ENCODE measurements at places on chromosomes 13 and 19.

DNA sequence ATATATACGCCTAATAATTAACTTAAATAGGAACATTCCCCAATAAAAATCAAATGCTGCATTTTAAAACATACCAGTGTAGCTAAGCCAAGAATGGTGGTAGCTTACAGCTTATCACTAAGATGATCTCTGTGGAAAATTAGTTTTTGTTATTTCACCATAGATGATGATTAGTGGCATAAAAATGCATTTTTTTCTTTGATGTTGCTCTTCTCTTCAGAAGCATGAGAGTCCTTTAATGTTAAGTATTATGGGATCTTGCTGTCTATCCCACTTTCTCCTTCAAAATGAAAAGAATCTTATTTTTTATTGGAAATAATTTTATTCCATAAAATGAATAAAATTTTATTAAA lies 731.0 kb downstream of the SLITRK1 start:
- no peak for DNase-seq

- DNase-seq = no peak
Measured at GRCh38 chr19:8302357-8302691, 5.8 kb downstream of the CD320 start.

GRCh38 chr13:29479716-29480492 lies 115.6 kb downstream of the SLC7A1 start:
- DNase-seq = no peak

GRCh38 chr19:51462681-51463080 lies 4.4 kb upstream of the SIGLEC8 start:
- DNase-seq = no peak

DNA sequence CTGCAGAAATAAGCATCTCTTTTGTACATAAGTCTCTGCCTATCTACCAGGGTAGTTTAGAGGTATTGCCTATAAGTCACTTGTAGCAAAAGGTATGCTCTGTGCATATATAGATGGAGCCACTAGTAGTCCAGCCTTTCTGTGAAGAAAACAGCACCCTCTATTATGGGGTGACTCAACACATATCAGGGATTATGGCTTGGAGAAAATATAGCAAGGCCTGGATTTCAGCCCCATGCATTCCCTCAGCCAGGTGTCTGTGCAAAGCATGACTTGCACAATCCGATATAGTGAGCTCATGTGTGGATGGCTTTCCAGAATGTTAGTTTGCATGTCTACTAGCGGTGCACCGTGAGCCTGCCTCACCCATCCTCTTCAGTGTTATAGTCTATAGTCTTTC lies 13.4 kb upstream of the NALCN start:
- DNase-seq = no peak

GRCh38 chr13:106375085-106375484 lies 160.4 kb downstream of the EFNB2 start:
- DNase-seq = no peak

DNA sequence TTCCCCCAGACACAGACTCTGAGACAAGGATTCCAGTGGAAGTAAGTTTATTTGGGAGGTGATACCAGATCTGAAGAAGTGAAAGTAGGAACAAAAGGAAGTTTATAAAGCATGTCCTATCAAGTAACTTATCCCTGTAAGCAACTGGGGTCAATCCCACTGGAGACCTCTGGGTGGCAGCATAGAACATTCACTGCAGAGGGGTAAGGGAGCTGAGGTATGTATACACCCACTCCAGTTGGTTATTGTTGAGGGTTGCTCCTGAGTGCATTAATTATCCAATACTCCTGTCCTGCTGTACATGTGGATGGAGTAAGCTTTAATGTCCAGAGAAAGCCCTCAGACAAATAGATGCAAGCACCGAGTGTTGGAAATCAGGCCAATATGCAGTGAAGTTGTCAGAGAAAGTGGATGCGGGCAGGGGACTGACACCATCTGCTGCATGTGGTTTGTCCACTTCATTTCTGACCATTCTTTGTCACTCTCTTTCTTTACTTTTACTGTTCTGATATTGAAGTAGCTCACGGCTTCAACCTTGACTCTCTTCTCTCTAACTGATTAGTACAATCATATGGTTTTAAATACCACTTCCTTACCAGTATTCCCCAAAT lies 46.7 kb downstream of the NOTCH3 start:
- DNase-seq = peak; percentile 37

- DNase-seq = no peak
Measured at GRCh38 chr13:24005755-24006281, 108.5 kb upstream of the C1QTNF9B start.

GRCh38 chr13:51158365-51158764 lies 47.3 kb upstream of the C13orf42 start:
- no peak for DNase-seq

DNA sequence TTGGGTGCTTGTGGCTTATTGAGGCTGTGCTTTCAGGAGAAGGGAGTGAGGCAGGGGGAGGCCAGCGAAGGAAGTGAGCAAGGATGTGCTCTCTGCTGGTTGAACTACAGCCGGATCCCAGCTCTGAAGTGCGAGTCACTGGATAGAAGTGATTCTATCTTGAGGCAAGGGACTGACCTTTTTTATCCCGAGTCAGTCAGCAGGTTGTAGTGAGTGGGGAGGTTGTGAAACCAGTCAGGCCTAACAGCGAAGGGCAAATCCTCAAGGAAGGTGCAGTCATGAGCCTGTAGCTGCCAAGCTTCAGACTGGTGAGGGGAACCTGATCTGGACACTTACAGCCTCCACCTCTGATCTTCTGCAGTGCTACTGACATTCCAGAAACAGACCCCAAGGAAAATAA lies 18.6 kb downstream of the SCEL start:
- DNase-seq = no peak

DNA sequence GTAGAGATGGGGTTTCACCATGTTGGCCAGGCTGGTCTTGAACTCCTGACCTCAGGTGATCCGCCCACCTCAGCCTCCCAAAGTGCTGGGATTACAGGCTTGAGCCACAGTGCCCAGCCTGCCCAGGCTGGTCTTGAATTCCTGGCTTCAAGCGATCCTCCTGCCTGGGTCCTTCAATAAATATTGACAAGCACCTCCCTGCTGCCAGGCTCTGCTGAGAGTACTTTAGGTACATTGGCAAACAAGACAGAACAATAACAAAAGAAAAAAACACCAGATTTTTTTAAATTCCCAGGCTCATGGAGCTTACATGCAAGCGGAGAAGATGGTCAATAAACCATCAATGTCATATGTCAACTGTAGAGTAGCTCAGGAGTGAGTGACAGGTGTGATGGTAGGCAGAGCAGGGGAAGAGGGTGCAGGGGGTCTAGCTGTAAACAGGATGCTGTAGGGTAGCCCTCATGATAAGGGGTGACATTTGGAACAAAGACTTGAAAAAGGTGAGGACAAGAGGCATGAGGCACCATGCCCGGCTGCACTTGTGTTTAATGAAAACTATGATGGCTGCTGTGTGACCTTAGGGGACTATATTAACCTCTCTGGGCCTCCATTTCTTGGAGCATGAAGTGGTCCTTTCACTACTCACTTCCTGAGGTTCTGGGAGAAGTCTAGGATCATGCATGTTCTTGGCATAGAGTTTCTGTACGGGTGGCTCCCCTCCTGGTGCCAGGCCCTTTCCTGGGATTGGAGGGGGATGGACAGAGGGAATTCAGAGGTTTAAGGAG lies 19.6 kb downstream of the SULT2B1 start:
- no peak for DNase-seq

DNA sequence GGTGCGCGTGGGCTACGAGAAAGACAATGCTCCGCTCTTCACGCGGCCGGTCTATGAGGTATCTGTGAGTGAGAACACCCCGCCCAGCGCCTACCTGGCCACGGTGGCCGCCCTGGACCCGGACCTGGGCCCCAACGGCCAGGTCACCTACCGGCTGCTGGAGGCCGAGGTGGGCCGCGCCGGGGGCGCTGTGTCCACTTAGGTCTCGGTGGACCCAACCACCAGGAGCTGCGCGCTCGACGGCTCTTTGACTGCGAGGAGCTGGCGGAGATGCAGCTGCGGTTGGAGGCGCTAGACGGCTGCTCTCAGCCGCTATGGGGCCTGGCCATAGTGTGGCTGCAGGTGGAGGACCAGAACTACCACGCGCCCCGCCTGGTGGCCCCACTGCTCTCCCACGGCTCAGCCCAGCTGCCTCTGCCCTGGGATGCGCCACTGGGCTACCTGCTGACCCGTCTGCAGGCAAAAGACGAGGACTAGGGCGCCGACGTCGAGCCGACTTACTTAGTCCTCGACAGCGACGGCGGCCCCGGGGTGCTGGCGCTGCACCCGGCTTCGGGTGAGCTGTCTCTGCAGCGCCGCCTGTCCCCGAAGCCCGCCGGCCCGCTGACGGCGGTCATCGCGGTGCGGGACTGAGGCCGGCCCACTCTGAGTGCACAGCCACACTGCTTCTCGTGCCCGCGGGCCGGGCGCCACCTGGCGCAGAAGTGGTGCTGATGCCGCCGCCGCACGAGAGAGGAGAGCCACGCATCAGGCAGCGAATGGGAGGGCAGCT lies 173.0 kb downstream of the OLFM4 start:
- no peak for DNase-seq

- DNase-seq = no peak
Measured at GRCh38 chr13:46606970-46607369, 54.0 kb downstream of the LRCH1 start.

GRCh38 chr19:48686088-48686487 lies 9.7 kb upstream of the FUT2 start:
- no peak for DNase-seq

DNA sequence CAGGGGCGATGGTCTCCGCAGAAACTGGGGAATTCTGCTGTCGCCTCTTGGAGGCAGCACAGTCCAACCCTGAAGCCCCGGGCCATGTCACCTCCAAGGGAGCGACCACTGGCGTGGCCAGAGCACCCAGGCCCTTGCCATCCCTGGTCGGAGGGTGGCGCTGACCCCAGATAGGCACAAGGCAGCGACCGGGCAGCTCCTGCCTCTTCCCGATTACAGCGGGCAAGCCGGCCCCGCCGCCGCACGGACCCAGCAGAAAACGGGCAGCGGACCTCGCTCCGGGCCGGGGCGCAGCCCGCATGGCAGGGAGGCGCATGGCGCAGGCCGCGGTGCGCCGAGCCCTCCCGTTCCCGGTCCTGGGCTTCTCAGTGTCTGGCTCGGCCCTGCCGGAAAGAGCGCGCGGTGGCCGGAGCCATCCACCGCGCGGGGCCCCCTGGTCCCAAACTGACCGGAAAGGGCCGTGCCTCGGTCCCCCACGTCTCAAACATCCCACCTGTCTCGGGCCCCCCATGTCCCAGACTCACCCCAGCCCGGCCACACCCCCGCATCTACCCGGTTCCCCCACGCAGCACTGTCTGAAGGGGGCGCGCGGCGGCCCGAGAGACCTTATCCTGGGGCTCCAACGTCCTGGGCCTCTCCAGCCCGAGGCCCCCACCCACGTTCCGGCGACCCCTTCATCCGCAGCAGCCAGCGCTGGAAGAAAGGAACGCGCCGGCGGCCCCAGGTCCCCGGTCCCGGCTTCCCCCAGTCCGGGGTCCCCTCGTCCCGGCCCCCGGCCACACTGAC lies 727 bp downstream of the CERS1 start:
- DNase-seq = no peak

DNA sequence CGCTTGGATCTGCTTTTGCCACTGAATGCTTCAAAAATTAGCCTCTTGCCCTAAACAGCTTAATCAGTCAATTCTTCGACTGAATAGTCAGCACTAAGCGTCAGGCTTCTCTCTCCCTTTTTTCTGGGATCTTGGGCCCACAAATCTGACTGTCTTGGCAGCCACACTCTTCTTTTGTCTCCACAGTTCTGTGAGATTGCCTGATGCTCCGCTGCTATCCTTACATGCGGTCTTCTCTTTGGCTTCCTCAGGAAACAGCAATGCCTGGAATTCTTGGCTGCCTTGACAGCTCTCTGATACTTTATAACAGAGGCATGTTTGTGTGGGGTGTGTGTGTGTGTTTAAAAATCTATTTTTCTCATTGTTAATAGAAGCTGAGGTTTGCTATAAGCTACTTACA lies 32.6 kb downstream of the ERCC5 start:
- DNase-seq = no peak

- peak; percentile 24 for DNase-seq
Measured at GRCh38 chr13:114115191-114115671, 17.2 kb downstream of the RASA3 start.

GRCh38 chr19:47456721-47457474 lies 14.8 kb downstream of the SLC8A2 start:
- DNase-seq = no peak

DNA sequence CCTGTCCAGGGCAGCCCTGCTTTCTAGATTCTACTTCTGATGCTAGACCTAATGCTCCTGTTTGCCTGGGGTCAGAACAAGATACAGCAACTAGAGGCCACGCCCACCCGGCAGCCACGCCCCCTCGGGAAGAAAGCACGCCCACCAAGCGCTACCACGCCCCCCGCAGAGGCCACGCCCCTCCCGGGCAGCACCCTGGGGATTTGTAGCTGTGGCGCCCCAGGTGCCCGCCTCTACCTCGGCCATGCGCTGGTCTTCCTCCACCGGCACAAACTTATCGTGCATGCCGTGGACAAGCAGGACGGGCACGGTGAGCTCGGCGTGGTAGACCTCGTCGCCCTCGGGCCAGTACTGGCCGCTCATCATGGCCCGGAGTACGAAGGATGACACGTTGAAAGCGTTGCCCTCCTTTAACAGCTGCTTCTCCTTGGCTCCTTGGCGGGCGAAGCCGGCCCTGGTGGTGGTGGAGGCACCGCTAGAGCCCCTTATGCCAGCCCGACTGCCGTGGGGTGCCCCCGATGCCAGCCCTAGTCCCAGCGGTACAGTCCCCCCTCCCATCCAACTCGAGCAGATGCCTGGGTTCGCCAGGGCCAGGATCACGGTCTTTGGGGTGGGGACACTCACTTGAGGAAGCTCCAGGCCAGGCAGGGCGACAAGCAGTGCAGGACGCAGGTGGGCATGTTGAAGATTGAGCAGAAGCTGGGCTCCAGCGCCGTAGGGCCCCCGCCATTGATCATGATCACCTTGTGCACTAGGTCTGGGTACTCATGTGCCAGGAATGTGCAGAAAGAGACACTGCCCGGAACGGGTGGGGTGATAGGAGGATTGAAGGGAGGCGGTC lies 9.0 kb downstream of the ABHD8 start:
- peak; percentile 62 for DNase-seq

DNA sequence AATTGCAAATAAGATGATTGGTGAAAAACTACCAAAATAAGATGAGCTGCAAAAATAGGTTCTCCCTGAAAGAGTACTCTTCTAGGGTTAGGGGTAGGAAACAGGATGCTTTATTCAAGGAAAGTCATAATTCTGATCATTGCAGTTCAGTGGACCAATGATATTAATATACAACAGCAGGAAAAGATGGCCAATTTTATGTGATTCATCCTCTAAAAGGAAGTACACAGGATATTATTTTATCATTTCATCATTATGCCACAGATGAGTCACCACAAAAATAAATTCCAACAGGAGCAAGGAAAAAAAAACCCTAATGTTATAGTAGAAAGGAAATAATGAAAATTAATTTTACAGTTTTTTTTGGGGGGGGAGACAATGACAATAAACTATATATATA lies 205.0 kb downstream of the NALCN start:
- no peak for DNase-seq

- no peak for DNase-seq
Measured at GRCh38 chr13:65540175-65540574, 1690.0 kb downstream of the PCDH9 start.

DNA sequence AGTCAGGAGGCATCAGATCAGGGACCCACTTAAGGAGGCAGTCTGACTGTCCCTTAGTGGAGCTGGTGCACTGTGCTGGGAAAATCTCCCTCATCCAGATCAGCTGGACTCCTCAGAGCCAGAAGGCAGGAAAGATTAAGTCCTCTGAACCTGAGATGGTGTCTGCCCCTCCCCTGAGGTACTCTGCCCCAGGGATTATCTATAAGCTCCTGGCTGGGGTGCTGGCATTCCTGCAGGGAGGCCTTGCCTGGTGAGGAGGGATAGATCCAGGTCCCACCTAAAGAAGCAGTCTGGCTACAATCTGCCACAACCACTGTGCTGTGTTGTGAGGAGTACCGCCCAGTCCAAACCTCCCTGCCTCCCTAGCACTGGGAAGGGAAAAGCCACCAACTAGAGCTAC lies 81.2 kb downstream of the NHLRC3 start:
- no peak for DNase-seq

Measured in CD4-positive, alpha-beta T cell treated with Interleukin-10 for 1 hour (primary cell).